ENCODE measurements at places on chromosomes 16 and 17.

- DNase-seq: no peak
Measured at GRCh38 chr16:25006504-25007056, 8.6 kb downstream of the ARHGAP17 start.

DNA sequence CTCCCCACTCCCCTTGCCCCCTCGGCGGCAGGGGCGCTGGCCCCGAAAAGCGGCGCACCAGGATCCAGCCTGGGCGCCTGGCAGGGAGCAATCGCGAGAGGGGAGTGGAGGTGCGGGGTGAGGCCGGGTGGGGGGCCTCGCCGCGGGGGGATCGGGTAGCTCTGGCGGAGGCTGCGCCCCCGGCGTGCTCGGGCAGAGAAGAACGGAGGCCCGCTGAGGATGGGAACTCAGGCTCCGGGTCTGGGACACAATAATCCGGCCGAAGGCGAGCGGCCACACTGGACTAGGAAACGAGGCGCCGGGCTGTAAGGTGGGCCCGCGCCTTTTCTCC lies 721 bp upstream of the PCGF2 start:
- DNase-seq: no peak

GRCh38 chr16:31397701-31398100 lies 4.6 kb downstream of the ITGAD start:
- DNase-seq: no peak

GRCh38 chr17:42031584-42031983 lies 11.7 kb downstream of the NKIRAS2 start:
- DNase-seq: no peak

DNA sequence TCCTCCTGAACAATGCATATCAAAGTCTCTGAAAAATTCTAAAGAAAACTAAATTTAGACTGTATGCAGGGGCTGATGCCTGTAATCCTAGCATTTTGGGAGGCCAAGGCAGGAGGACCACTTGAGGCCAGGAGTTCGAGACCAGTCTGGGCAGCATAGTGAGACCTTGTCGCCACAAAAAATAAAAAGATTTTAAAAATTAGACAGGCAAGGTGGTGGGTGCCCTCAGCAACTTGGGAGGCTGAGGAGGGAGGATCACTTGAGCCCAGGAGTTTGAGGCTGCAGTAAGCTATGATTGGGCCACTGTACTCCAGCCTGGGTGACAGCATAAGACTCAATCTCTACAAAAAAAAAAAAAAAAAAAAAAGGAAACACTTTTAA lies 30.1 kb upstream of the MMD start:
- no peak for DNase-seq

GRCh38 chr17:78532311-78532710 lies 44.9 kb downstream of the DNAH17 start:
- DNase-seq: no peak

- DNase-seq: no peak
Measured at GRCh38 chr17:15981208-15981607, 18.3 kb downstream of the ZSWIM7 start.

- DNase-seq: no peak
Measured at GRCh38 chr17:32492648-32493289, 6.0 kb downstream of the CDK5R1 start.

DNA sequence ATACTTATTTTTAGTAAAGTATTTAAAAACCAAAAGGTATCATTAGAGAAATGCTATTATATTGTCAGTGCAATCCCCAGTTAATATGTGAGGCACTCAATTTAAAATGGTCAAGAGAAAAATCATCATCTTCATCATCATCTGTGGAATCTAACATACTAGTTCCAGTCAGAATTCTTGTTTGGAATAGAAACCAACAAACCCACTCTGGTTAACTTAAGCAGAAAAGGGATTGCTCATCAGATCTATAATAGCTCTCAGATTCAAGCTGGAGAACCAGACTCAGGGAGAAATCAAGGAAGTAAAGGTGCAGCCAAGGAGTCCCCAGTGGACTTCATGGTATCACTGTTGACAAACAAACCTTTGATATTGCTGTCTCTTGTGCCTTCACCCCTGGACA lies 43.7 kb upstream of the KCNJ16 start:
- no peak for DNase-seq

- no peak for DNase-seq
Measured at GRCh38 chr16:10138881-10139280, 43.3 kb downstream of the GRIN2A start.

Measured in stimulated activated CD8-positive, alpha-beta memory T cell treated with anti-CD3 and anti-CD28 coated beads, Interleukin-15, amount 100 ng/mL, for 1 hour (primary cell).